Stimulated activated naive CD4-positive, alpha-beta T cell (primary cell): ENCODE measurements at places on chromosomes 7 and 10.

GRCh38 chr10:71882813-71883659 lies 32.0 kb upstream of the PSAP start:
- DNase-seq = no peak

- DNase-seq = no peak
Measured at GRCh38 chr10:17006631-17007417, 122.8 kb downstream of the CUBN start.

GRCh38 chr7:20348125-20348807 lies 17.6 kb downstream of the ITGB8 start:
- DNase-seq = no peak

GRCh38 chr7:157434231-157434630 lies 97.4 kb downstream of the DNAJB6 start:
- DNase-seq = no peak

DNA sequence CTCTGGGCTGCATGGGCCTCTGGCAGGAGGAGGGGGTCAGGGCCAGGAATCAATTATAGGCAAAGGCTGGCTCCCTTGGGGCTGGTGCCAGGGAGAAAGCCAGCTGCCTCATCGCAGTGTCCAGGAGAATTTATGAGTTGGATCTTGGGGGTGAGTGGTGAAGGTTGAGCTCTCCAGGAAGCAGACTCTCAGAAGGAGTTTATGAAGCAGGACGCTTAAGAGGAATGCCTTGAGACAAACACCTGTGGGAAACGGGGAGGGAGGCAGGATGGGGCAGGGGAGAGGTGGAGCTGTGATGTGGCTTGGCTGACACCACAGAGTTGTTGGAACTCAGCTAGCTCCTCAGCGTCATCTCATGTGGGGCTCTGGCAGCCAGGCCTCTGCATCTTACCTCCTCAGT lies 428.5 kb downstream of the RPS24 start:
- no peak for DNase-seq

DNA sequence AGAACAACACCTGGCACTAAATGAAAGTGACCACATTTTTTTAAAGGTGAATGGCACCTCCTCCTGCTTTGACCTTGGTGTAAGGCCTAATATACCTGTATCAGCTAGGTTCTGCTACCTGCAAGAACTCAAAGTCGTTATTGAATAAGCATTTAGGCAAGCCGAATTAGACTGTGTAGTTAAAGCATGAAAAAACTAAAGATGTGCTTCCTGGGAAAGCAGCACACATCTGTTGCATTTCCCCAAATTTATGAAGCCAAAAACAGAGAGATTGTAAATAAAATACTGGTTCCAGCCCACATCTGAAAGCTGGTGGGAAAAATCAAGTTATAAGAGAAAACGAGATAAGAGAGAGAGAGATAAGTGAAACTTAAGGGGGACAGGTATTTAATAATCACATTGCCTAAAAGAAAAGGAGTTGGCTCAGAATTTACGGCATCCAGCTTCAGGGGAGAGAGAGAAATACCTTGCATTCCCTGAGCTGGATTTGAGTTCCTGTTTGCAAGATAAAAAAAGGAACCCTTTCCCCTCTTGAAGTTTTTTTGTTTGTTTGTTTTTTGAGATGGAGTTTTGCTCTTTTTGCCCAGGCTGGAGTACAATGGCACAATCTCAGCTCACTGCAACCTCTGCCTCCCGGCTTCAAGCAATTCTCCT lies 1.8 kb upstream of the XPNPEP1 start:
- DNase-seq = no peak

- no peak for DNase-seq
Measured at GRCh38 chr7:23117841-23118240, 12.3 kb downstream of the KLHL7 start.

DNA sequence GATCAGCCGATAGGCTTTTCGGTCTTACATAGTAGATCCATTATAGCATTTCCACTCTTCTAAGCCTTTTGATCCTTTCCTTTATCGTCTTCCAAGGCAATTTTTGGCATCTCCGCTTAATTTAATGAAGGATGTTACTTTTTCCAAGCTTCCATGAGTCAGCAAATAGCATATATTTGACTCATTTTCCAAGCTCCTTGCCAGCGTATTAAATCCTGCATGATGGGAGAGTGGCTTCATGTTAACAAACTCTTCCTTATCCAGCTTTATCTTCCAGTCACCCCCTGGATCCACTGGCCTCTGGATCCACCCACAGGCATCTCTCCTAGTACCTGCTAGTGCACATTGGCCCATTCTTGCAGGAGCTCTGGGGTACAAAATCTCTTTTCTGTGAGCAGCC lies 13.0 kb downstream of the OR9A2 start:
- no peak for DNase-seq

DNA sequence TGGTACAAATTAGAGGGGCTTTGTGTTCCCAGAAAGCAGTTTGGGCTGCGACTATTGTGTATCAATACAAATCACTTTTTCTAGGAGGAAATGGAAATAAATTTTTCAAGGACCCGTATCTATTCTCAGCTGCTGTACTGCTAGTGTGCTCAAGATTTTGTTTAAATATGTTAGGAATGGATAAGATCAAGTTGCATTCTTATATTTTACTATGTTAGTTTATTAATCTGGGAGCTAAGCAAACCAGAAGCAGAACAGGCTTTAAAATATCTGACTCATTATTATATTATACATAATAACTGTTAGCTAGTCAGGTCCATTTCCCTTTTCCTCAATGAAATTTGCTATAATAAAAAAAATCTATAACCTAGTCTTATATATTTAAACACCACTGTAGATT lies 11.1 kb upstream of the GLCCI1 start:
- no peak for DNase-seq

DNA sequence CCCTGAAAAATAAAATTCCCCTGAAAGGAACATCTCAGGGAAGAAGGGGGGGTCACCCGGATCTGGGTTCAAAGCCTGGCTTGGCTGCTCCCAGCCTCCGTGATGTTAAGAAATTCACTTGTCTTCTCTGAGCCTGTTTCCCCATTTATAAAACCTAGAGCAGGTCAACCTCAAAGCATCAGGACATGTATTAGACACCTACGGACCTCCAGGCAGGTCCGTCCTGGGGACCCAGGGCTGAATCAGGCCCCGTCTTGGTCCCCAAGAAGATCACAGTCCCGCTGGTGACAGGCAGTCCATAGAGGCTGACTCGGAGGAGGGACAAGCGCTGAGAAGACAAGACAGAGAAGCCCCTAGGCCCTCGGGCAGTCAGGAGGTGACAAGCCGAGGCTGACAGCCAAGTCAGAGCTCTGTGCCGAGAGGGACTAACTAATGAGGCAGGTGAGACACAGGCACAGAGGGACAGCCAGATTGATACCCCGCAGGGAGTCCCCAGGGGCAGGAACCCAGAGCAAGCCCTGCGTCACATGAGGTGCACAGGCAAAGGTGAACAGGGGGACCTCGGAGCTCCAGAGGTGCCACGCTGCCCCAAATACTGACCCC lies 2.9 kb downstream of the MYL10 start:
- no peak for DNase-seq

GRCh38 chr10:47167591-47167990 lies 132.4 kb upstream of the GDF10 start:
- DNase-seq = no peak

GRCh38 chr10:31036209-31036608 lies 4.5 kb upstream of the ZNF438 start:
- no peak for DNase-seq

- DNase-seq = no peak
Measured at GRCh38 chr10:47013507-47014154, 102.4 kb downstream of the PTPN20 start.

DNA sequence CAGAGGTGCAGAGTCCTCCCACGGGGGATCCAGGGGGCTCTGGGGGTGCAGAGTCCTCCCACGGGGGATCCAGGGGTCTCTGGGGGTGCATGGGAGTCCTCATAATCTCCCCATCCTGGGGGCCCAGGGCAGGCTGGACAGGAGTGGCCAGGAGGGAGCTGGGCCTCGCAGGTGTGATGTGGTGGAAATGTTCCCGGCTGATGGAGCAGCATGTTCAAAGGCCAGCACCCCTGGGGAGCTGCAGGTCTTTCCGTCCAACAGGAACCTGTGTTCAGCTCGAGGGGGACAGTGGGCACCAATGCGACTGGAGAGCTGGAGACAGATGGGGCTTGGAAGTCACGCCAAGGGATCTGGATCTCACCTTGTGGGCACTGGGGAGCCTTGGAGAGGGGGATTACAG lies 38.5 kb upstream of the PSMG3 start:
- no peak for DNase-seq

DNA sequence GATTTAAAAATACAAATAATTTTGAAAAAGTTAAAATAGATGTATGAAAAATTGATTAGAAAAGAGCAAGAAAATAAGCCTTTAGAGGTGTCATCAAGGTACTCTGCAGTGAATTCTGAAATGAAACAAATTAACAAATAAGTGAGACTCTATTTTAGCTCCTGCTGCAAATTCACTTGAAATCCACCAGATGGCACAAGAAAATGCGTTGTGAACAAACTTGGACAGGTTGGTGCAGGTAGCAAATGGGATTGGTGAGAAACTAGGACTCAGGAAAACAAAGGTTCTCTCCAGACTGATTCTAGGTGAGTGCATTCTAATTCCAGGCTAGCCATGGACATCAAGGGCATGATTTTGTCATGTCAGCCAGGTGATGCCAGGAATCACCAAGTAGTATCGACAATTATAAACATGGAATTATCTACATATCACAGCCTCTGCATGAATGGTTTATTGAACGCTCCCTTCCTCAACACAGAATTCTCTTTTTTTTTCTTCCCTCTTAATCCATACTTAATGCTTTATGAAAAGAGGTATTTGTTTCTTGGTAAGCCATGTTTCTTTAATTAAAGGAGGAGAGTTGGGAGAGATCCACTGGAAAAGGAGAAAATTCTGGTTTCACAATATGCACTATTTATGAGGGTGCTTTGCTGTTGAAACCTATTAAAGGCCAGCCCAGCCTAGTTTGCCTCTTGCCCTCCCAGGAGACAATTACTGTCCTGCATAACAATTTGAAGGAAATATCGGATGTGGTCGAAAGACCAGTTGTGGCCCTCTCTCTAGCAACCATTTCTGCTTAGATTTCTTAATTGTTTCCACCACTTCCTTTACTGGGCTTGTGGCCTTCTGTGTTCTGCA lies 118.1 kb downstream of the ZNF365 start:
- DNase-seq = peak; percentile 30

- no peak for DNase-seq
Measured at GRCh38 chr10:88278912-88279311, 304.2 kb downstream of the RNLS start.

- no peak for DNase-seq
Measured at GRCh38 chr10:23293973-23294590, 50.5 kb downstream of the C10orf67 start.
